Neural progenitor cell (in vitro differentiated cells): ENCODE measurements at places on chromosomes 11 and 22. TPM values are rescaled to one million over a fixed set of nuclear protein-coding genes. Genes with fewer than 3 reads are reported as not detected.

Gene ME3
- 49.6 and 111 TPM in 2 replicates for total RNA-seq

Gene ACCS
- total RNA-seq, result 7.0 and 10.4 TPM in 2 replicates

DNA sequence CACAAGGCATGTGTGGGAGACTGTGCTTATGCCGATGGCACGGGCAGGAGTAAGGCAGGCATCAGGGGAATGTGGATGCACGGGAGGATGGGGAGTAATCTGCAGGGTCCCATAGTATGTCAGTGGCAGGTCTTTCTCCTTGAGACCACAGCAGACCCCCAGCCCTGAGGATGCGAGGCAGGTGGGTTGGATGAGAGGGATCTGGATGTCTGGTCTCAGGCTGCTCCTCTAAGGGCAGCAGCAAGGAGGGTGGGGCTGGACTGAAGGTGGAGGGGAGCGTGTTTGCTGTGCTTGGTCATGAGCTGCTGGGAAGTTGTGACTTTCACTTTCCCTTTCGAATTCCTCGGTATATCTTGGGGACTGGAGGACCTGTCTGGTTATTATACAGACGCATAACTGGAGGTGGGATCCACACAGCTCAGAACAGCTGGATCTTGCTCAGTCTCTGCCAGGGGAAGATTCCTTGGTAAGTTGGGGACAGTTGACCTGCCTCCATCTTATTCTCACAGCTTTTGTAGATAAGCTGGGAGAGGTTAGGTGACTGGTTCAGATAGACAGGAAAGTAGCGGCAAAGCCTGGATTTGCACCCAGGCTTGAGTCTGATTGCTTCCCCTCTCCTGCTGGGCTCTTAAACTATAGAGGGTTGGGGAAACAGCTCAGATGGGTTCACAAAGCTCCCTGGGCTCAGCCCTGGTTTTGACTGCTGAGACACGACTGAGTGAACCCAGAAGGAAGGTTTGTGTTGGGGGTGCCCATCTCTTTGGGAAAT, at the start of gene APOL1:
Gene APOL1 (plus strand): TSS at position 380 of the 769 bp plus-strand sequence. CDS start 1,823 bp downstream, outside the sequence.
- no peaks in the 10 kb centered on the region for H3K36me3 ChIP-seq
- no peak for DNase-seq
- peaks cover 23% of the 10 kb centered on the region for H3K4me1 ChIP-seq
- H3K27me3 ChIP-seq, result no peaks in the 10 kb centered on the region

Gene BTBD18
- not detected in 2 replicates for total RNA-seq

DNA sequence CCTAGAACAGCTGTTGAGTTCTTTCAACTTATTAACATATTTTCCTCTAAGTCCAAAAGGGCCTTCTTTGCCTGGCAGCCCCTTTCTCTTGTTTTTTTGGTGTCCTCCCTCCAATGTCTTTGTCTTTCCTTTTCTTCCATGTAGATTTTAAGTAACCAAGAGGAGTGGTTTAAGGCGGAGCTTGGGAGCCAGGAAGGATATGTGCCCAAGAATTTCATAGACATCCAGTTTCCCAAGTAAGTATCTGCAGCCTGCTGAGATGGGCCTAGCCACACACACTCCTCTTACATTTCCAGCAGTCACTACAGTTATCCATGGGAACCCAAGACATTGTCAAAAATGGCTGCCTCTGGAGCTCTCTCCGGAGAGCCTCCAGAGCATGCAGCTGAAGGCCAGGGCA, 4.5 kb upstream of the TMA7B start:
- no peak overlapping the region for H3K27ac ChIP-seq
- H3K4me1 ChIP-seq, result peaks cover 7% of the 10 kb centered on the region
- DNase-seq, result no peak
